ENCODE measurements at places on chromosomes 4 and X. TPM values are rescaled to one million over a fixed set of nuclear protein-coding genes. Genes with fewer than 3 reads are reported as not detected.

Gene SSR4
- 172 TPM for total RNA-seq

Gene CLDN2
- total RNA-seq = 0.57 TPM

Gene DGKK
- not detected for total RNA-seq

Gene CPE
- 93.6 TPM for total RNA-seq

Gene L1CAM
- 1.1 TPM for total RNA-seq

Gene MAML3
- 8.1 TPM for total RNA-seq

Gene RASL11B
- total RNA-seq = not detected

Gene TKTL2
- total RNA-seq = not detected

Gene MAGEA11
- not detected for total RNA-seq

Gene PRICKLE3
- total RNA-seq = 12.2 TPM

Gene KCTD8
- total RNA-seq = 0.44 TPM

Gene KLB
- total RNA-seq = 50.3 TPM

Gene EXOC1L
- total RNA-seq = not detected

Gene SSX2B
- total RNA-seq = not detected

Gene GLRA2
- not detected for total RNA-seq

Gene TMSB15A
- not detected for total RNA-seq

Gene USP17L19
- not detected for total RNA-seq

Gene BMP2K
- total RNA-seq = 100 TPM

Gene MXRA5
- total RNA-seq = 0.82 TPM
